ENCODE measurements at places on chromosomes 1 and 21.

GRCh38 chr1:192918259-192918658 is 109.4 kb downstream of the RGS2 start:
- no peak for DNase-seq

DNA sequence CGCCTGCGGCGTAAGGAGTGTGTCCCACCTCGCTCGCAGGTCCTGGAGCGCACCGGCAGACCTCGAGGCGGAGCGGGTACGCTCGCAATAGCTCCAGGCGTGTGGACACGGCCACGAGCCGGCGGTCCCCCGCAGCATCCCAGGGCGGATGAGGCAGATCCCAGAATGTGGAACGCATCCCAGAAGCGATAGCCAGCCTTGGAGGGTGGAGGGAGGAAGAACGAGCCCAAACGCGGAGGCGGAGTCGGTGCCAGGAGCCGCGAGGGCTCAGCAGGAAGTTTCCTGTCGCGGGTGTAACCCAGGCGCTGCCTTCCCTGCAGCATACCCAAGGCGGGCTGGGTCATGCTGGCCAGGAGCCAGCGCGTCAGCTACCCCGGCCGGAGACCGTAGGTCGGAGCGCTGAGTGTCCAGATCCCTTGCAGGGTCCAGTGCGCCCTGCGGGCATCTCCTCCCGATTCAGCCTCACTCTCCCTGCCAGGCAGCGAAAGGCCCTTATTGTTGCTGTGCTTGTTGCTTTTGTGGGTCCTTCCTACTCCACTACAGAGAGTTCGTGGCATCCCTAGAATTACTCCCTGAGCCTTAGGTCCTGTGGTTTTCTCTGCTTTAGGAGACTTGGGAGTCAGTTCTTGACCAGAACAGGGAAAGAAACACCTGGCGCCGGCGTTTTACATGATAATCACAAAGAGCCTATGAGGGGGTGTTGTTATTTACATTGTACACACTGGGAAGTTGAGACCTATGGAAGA is 27.7 kb downstream of the STYXL2 start:
- DNase-seq: no peak

DNA sequence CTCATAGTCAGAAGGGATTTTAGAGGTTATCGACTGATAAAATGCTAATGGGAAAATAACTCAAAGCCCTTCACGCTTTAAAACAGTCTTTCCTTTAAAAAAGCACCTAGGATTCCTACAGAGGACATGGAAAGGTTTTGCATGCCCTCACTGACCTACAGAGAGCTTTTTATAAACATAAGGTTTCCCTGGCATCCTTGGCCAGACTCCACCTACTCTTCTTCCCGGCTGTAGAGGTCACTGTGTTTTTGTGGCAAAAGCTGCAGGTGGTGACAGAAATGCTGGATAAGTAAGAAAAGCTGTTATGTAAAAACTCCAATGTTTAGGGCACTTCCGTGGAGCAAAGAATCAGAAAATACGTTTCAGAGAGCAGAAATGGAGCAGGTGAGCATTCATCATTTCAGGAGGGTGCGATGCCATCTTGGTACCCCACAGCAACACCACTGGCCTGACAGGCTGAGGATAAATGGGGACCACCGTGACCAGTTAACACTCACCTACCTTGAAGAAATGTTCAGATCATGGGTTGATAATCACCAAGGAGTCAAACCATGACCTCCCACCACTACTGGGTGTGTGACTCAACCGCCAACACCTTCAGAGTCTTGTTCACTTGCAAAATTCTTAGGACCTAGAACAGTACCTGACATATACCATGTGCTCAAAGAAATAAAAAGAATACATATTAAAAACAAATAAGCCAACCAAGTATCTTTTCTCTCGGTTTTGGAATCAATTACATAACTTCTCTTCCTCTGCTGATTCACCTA is 46.6 kb downstream of the SSBP3 start:
- DNase-seq: no peak

DNA sequence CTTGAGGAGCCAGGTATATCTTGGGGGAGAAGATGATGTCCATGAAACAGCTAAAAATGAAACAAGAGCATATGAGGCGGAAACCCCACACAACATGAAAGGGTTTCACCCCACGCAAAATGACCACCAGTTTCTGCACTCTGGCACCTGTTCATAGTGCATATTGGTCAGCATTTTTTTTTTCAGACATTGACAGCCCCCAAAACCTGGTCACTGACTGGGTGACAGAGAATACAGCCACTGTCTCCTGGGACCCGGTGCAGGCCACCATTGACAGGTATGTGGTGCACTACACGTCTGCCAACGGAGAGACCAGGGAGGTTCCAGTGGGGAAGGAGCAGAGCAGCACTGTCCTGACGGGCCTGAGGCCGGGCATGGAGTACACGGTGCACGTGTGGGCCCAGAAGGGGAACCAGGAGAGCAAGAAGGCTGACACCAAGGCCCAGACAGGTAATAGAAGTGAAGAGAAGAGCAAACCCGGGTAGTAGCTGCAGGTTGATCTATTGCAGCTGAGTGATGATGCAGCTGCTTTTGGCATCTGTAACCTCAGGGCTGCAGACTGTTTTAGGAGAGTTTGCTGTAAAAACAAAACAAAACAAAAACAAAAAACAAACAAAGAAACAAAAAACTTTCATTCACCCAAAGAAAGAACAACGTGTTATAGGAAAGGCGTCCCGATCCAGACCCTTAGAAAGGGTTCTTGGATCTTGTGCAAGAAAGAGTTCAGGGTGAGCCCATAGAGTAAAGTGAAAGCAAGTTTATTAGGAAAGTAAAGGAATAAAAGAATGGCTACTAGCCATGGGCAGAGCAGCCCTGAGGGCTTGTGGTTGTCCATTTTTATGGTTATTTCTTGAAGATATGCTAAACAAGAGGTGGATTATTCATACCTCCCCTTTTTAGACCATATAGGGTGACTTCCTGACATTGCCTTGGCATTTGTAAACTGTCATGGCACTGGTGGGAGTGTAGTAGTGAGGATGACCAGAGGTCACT is 51.0 kb downstream of the TNN start:
- DNase-seq: no peak

DNA sequence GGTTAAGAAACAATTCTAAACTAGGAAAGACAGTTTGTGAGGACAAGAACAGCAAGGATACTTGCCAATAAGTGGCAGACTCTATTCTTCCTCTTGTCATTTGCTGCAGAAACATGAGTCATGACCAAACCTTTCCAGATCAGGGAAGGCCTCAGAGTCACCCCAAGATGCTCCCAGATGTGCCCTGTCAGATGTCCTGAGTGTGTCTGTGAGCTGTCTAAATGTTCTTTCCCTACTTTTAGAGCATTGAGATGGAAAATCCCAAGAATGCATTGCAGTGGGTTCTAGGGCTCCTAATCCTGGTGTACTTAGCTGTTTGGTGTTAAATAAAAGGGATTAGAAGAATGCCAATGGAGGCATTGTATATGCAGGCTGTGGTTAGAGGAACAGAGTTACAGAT is 57.5 kb upstream of the KIAA0040 start:
- no peak for DNase-seq

DNA sequence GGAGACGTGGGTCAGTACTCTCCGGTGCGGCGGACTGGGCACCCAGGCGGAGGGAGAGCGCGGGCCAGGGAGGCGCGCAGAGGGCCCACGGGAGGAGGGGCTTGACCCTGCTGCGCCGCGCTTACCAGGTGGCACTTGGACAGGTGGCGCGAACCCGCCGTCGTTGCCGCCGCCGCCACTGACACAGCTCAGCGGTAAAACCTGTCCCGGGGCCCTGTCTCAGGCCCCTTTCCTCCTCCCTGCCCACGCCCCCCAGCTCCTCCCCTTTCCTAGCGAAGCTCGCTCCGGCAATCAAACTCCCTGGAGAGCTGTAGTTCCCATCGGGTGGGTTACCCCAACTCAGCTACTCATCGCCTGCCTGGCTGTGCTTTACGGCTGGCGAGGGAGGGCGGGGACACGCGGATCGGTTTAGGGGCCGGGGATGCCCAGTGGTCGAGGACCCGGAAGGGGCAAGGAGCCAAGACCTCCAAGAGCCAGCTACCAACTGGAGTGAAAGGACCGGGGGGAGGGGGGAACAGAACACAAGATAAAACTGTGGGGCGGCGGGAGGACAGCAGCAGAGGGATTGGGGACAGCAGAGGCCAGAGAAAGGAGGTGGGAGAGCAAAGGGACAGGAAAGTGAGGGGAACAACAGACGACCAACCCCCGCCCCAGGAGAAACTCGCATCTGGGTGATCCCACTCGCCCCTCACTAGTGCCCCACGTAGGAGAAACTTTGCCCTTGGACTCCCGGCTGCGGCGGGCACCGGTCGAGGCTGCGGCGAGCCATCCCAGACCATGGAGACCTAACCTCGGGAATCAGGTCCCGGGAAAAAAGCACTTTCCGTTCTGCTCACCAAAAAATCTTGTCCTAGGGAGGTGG is 2.9 kb downstream of the GFI1 start:
- no peak for DNase-seq

DNA sequence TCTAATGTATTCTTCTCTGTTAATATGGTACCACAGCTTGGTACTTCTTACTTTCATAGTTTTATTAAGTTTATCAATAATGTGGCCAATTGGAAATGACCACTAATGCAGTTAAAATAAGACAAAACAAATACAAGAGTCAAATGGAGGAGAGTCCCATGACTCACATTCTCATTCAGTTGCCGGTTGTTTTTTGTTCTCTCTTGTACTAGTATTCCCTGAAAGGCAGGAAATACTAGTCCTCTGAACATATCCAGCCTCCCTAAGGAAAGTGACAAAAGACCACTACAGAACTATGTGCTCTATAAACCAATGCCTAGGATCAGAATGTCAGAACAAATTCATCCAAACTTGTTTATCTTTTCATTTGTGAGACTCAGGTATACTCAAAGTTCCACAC is 165.2 kb upstream of the SAMSN1 start:
- DNase-seq: no peak

- no peak for DNase-seq
Measured at GRCh38 chr1:152725261-152725660, 17.3 kb downstream of the LCE4A start.

DNA sequence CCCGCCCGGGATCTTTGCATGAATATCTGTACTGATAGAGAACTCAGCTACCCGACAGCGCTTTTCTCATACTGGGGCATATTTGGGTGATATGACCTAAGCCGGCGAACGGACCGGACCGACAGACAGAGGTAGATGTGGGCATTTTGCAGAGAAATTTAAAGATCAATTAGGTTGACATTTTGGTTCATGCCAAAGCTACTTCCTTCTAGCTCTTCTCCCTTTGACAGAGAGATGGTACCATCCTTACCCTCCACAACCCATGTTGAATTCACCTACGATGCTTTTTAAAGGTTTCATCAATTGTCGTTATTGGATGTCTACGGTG is 459 bp downstream of the ARV1 start:
- DNase-seq: no peak

GRCh38 chr1:236753516-236753915 is 41.6 kb upstream of the MTR start:
- DNase-seq: no peak

DNA sequence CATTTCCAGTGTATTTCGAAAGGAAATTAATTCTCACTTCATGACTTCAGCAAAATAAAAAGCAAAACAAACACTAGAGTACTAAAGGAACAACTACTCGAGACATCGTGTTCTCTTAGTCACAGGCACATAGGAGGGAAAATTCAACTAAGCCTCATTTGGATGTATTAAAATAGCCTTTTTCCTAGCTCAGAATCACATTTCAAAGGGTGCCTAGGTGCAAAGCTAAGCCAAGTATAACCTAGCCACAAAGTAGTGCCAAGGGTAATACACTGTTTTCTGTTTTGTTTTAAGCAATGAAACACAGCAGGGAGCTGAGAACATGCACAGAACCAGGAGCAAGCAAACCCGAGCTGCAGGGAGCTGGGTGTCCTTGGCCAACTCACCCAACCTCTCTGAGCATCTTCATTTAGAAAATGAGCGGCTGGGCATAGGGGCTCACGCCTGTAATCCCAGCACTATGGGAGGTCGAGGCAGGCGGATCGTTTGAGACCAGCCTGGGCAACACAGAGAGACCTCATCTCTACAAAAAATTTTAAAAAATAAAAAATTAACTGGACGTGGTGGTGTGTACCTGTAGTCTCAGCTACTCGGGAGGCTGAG is 26.6 kb upstream of the ACBD6 start:
- DNase-seq: no peak

DNA sequence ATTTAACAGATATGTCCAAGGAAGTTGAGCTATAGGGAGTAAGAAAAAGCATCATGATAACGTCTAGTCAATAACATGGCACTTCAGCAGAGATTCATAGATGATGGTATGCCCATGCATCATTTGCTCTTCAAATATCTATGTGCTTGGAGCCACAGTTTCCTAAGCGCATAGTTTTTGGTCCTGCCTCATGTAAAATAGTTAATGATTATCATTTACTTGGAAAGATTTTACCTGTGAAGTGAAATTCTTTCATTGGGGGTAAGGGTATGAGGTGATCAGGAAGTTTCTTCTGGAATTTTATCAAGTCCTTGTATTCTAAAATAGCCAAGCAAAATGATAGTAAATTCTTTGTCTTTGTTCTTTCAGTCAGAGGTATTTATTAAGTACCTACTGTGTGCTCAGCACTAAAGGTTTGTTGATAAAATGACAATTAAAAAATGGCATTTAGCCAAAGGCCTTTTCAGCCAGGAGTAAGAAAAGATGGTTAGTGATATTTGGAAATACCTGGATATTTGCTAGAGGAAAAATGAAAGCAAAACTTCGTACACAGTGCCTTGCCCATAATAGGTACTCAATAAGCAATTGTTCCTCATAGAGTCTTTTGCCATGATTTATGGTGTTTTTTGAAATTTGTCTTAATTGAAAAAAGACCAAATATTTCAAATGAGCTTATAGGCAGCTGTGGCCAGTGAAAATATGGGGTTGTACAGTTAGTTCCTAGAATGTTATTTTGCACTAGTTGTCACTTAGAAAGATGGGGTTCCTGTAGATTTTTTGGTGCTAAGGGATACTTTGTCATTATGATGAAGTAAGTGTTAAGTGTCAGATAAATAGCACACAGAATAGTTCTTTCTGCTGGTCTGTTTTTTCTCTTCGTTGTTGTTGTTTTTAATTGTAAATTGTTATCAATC is 13.1 kb downstream of the PDIK1L start:
- no peak for DNase-seq

GRCh38 chr1:205407970-205408369 is 13.9 kb downstream of the LEMD1 start:
- no peak for DNase-seq

DNA sequence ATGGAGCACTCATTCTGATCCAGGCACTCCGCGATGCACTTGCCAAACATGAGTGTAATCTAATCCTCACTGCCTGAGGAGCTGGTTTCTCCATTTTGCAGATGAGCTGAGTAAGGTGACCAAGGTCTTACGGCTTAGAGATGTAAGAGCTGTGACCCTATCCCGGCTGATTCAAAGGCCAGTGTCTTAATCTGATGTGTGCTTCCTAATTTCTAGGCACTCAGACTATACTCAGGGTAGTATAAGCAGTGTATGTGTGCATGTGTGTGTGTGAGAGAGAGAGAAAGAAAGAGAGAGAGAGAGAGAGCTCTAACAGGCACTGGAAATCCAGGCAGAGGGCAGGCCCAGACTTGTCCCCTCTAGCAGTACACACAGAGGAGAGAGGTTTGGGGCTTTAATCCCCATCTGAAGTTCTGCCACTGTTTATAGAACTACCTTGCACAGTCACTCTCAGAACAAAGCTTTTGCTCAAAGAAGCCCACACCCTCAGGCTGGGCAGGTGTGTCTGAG is 188.2 kb downstream of the ZBTB18 start:
- no peak for DNase-seq

- no peak for DNase-seq
Measured at GRCh38 chr1:227320476-227320875, 2.2 kb upstream of the CDC42BPA start.

- DNase-seq: no peak
Measured at GRCh38 chr1:67815303-67816094, 17.8 kb downstream of the GNG12 start.

Measured in T-helper 22 cell (primary cell).